Gastrocnemius medialis (tissue), 4 donors: ENCODE measurements at places on chromosomes 7 and 10. TPM values are rescaled to one million over a fixed set of nuclear protein-coding genes. Genes with fewer than 3 reads are reported as not detected.
A peak's percentile ranks its signal among the peaks of the same experiment; 100 is the strongest.

Gene EBLN1
- total RNA-seq = not detected

Gene PBLD
- 4.8 TPM for total RNA-seq

DNA sequence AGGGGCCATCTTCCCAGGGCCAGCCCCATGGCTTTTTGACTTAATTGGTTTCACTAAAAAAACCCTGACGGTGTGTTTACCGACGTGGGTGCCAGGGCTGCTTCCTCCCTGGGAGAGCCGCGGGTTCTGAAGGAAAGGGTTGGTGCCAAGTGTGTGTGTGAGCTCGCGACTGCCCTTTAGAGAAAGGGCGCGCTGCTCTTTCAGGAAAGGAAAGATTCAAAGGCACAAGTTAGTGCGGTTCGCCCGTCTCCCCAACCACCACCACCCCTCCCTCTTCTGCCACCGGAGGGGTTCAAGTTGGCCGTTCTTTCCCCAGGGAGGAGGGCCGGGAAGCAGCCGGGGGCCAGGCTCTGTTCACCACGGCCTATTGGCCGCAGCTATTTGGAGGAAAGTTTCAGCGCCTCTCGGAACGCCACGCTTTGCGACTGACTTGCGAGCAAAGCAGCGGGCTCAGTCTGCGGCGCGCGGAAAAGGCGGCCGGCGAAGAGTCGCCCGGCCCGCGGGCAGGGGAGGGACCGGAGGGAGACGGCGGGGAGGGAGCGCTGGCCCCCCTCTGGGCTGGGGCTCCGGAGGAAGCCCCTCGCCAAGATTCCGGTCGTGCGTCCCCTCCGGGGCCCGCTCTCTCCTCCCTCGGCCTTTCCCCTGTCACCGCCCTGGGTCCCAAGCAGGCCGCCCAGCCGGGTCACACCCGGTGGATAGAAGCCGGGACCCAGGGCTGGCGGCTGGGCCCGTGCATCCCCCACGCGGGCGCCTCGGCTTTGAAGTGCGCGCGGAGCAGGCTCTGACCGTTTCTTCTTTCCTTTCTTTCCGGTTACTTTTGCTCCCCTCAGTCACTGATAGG is 165.9 kb upstream of the PPP1R3A start:
- no peaks in the 10 kb centered on the region for H3K27me3 ChIP-seq
- peak overlapping the region; percentile 81 for H3K4me3 ChIP-seq
- peaks cover 32% of the 10 kb centered on the region for H3K4me1 ChIP-seq
- H3K27ac ChIP-seq = peak overlapping the region; percentile 99

- H3K4me1 ChIP-seq = no peaks in the 10 kb centered on the region
- H3K36me3 ChIP-seq = no peaks in the 10 kb centered on the region
- no peaks in the 10 kb centered on the region for H3K27me3 ChIP-seq
- no peak for DNase-seq
- no peak overlapping the region for H3K4me3 ChIP-seq
Observed at GRCh38 chr10:29389935-29390334, 101.1 kb downstream of the LYZL1 start.

GRCh38 chr10:115321360-115321759 is 228.2 kb downstream of the ATRNL1 start:
- no peaks in the 10 kb centered on the region for H3K36me3 ChIP-seq
- no peak for DNase-seq
- no peak overlapping the region for H3K4me3 ChIP-seq
- H3K27ac ChIP-seq = no peak overlapping the region

DNA sequence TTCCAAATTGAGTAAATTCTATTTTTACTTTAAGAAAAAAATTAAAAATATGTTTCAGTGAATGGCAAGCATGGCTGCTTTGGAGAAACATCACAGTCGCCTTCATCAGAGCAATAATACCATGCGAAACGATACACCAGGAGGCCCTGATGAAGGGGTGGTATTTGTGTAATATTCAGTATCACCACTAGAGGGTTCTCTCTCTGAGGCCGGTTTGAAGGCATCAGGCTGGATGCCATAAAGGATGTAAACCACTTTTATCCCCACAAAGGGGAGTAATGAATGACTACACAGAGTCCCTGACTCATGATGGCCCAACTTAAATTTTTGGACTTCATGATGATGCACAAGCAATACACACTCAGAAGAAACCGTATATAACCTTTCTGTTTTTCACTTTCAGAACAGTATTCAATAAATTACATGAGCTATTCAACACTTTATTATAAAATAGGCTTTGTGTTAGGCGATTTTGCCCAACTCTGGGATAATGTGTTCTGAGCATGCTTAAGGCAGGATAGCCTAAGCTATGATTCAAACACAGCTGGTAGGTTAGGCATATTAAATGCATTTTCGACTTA is 95.5 kb downstream of the PPP1R17 start:
- no peaks in the 10 kb centered on the region for H3K27me3 ChIP-seq
- no peak overlapping the region for H3K4me3 ChIP-seq
- H3K4me1 ChIP-seq = no peaks in the 10 kb centered on the region
- H3K36me3 ChIP-seq = no peaks in the 10 kb centered on the region
- no peak overlapping the region for H3K27ac ChIP-seq
- DNase-seq = no peak

- H3K4me1 ChIP-seq = peaks cover 17% of the 10 kb centered on the region
- H3K36me3 ChIP-seq = no peaks in the 10 kb centered on the region
- H3K27ac ChIP-seq = no peak overlapping the region
- no peaks in the 10 kb centered on the region for H3K27me3 ChIP-seq
Observed at GRCh38 chr7:2004841-2005725, 227.7 kb downstream of the MAD1L1 start.

DNA sequence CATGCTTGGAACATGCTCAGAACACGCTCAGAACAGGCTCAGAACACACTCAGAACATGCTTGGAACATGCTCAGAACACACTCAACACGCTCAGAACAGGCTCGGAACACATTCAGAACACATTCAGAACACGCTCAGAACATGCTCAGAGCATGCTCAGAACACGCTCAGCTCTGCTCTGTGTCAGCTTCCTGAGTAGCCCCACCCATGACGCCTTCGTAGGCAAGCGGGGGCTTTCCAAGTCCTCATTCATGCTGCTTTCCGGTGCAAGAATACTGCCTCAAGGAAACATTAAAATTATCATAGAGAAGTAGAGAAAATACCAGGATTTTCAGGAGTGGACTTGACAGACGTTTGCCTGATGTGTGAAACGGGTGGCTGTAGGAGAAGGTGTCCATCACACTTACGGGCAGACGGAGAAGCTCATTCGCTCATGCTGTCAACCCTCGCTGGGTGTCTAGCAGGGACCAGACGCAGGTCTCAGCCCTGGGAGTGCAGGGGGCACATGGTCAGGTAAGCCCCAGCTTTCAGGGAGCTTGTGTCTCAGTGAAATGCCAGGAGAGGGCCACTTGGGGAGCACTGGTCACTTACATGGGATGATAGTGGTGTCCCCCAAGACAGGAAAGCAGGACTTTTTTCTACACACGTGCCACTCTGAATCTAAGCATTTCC is 24.7 kb downstream of the EN2 start:
- no peak for DNase-seq
- no peaks in the 10 kb centered on the region for H3K36me3 ChIP-seq
- H3K27ac ChIP-seq = no peak overlapping the region
- H3K4me3 ChIP-seq = no peak overlapping the region
- no peaks in the 10 kb centered on the region for H3K4me1 ChIP-seq

- H3K4me3 ChIP-seq = no peak overlapping the region
- H3K27ac ChIP-seq = no peak overlapping the region
- no peak for DNase-seq
- H3K27me3 ChIP-seq = no peaks in the 10 kb centered on the region
- no peaks in the 10 kb centered on the region for H3K36me3 ChIP-seq
Observed at GRCh38 chr7:64599359-64599758, 36.5 kb upstream of the ZNF680 start.

- H3K27me3 ChIP-seq = no peaks in the 10 kb centered on the region
- H3K36me3 ChIP-seq = no peaks in the 10 kb centered on the region
- H3K4me1 ChIP-seq = peaks cover 48% of the 10 kb centered on the region
- no peak for DNase-seq
Observed at GRCh38 chr7:116354546-116355423, 144.4 kb downstream of the TES start.
